Activated CD8-positive, alpha-beta memory T cell treated with anti-CD3 and anti-CD28 coated beads for 4 hours (primary cell): ENCODE measurements at places on chromosomes 16 and 17.

- no peak for DNase-seq
Observed at GRCh38 chr17:1174263-1174880, 5.4 kb downstream of the ABR start.

- DNase-seq: peak; percentile 86
Observed at GRCh38 chr17:5584383-5585286, at the start of gene NLRP1. Gene NLRP1 (minus strand): TSS chr17:5584509. CDS start chr17:5583957, 552 bp downstream.

GRCh38 chr16:24002619-24003018 lies 166.8 kb downstream of the PRKCB start:
- no peak for DNase-seq

DNA sequence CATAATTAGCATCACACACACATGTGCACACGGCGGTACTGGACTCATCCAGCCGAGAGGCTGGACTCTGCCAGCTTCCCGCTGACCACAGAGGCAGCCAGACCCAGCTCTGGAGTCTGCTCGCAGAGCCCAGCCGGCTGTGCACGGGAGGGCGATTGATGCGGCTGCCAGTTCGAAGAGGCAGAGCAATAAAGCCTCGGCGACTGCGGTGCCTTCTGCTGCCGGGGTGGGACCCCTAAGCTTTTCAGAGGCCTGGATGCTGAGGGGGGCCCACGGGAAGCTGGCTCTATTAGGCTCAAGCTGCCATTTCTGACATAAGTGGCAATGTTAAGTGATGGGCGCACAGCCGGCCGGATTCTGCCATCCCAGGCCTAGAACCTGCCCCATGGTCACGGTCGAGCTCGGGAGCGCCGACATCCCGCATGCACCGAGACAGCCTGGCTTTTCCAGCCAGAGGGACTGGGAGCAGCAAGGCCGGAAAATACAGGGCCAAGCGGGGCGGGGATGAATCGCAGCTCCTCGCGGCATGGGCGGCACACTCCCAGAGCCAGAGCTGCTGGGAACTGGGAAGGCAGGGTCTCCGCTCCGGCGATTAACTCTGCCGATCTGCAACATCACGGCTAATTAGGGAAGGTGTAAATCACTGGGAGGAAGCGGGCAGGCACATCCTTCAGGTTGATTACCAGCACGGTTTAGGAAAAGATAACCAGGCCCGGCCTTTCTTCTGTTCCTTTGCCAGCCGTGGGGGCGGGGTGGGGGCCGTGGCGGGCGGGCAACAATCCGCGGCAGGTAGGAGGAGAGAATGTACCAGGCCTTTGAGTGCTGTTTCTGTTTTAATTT lies 57.7 kb downstream of the TBC1D16 start:
- no peak for DNase-seq

DNA sequence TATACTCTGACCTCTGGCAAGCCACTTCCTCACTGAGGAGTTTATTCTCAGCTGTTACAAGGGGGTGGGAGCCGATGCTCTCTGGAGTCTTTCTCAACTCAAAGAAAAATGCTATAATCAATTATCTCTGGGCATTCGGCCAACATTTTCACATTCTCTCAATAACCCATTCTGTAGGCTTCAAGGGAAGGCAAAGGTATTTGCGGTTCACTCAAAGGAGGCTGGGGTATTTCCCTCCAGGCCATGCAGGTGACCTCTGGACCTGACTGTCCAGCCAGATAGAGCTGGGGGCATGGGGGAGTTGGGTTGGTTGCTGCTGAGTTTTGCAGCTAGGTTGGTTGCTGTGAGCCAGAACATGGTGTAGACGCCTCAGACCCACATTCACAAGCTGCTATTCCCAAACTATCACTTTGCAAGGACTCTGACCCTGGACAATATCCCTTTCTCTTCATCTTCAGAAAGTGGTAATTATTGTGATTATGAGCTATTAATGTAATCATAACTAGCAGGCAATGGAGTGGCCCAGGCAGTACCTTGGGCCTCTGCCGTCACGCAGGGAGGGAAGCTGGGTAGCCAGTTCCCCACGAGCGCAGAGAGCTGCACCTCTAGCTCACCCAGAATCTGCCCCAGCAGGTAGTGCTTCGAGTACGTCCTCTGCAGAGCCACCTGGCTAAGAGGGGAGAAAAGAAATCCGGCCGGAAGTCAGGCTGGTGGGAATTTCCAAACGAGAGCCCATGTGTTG lies 42.1 kb downstream of the AIPL1 start:
- DNase-seq: no peak

- no peak for DNase-seq
Observed at GRCh38 chr17:49842371-49842770, 5.5 kb downstream of the TAC4 start.

GRCh38 chr17:82544431-82545070 lies 25.0 kb downstream of the FOXK2 start:
- no peak for DNase-seq

GRCh38 chr16:79466111-79466510 lies 134.4 kb downstream of the MAF start:
- no peak for DNase-seq

GRCh38 chr17:58232707-58233156 lies 5.7 kb upstream of the LPO start:
- DNase-seq: no peak

GRCh38 chr16:22333457-22333994 lies 36.3 kb downstream of the POLR3E start:
- no peak for DNase-seq

DNA sequence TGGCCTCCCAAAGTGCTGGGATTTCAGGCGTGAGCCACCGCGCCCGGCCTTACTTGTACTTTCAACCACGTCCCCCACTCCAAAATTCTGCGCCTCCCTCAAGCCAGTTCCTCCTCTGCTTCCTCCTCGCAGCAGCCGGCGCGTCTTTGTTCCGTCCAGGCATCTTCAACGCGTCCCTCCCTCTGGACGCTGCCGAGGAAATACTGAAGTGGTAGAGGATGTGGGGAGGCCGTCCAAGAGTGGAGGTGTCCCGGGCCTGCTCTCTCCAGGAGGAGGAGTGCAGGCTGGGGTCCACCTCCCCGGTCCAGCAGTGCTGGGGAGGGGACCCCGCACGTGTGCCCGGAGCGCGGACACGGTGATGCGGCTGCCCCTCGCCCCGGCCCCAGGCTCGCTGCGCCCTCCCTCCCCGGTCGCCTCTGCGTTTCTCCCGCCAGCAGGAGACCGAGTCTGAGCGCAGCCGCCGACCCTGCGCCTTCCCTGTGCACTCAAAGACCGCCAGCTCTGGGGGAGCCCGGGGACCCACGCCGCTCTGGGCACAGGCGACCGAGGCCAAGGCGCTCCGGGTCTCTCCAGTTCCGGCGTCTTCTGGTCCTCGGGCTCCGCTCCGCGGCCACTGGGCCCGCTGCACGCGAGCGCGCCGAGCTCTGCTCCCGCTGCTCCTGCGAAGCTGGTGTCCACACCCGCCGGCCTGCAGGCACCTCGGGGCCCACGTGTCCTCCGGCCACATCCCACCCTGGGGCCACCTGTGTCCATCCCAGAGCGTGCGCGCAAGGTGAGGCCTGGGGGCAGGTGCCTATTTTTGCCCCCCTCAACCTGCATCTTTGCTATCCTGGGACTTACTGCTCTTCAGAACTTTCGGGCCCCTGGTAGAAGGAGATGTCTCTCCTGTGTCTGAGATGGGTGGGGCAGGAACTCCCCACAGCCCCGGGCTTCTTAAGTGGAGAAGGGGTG lies 31.7 kb downstream of the OSBPL7 start:
- no peak for DNase-seq

DNA sequence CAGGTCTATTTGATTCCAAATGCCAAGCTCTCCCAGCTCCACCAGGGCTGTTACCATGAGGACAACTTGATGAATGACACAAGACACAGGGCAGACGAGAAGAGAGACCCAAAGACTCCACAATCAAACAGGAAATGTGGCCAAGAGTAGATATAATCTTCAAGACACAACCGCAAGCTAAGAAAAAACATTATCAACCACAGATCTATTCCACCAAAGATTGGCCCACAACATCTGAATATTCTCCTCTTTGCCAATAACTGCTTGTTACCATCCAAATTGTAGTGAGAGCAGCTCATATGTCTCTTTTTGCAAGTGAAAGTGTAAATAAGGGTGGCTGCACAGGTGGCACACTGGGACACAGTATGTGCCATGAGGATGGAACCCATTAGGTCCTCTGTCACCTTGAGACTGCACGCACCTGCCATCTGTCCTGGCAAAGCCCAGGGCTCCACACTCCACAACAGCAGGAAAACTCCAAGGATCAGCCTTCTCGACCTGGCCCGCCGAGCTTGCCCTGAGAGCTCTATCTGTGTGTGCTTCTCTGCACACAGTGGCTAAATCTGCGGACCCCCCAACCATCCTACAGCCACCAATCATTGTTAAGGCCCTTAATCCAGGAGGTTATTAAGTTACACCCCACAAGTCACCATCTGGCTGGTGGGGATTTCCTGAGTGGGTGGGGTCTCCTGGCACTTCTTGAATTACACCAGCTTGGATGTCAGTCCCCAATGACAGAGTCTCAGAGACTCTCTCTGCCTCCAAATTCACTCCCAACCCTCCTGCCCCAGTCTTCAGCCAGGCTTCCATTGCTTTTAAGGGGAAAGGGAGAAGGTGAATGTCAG lies 50.5 kb downstream of the DYNLRB2 start:
- no peak for DNase-seq

GRCh38 chr17:17757956-17758845 lies 76.9 kb downstream of the RAI1 start:
- no peak for DNase-seq

DNA sequence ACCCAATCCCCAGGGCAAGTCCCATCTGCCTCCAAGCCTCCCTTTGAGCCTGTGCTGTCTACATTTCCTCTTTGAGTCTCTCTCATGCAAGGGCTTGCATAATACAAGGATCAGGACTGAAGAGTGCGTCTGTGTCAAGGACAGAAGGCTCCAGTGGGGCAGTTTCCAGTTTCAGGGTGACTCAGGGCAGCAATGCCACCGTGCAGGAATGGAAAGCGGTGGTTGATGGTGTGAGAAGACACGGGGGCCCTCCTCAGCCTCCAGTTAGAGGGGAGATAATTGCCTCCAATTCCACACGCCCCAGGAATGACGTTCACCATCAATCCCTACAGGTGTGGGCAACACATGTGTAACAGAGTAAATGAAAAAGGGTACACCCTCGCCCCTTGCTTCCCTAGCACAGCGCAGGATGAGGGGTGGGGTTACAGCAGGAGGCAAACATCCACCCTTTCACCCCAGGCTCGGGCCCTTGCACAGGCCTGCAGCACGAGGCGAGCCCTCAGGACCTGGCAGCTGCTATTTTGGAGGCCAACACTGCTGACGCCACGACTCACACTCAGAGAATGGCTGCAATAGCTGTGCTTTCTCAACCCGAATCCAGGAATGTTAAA lies 24.8 kb upstream of the SLC25A19 start:
- DNase-seq: no peak

GRCh38 chr16:30437511-30438046 lies 7.7 kb upstream of the DCTPP1 start:
- DNase-seq: no peak

DNA sequence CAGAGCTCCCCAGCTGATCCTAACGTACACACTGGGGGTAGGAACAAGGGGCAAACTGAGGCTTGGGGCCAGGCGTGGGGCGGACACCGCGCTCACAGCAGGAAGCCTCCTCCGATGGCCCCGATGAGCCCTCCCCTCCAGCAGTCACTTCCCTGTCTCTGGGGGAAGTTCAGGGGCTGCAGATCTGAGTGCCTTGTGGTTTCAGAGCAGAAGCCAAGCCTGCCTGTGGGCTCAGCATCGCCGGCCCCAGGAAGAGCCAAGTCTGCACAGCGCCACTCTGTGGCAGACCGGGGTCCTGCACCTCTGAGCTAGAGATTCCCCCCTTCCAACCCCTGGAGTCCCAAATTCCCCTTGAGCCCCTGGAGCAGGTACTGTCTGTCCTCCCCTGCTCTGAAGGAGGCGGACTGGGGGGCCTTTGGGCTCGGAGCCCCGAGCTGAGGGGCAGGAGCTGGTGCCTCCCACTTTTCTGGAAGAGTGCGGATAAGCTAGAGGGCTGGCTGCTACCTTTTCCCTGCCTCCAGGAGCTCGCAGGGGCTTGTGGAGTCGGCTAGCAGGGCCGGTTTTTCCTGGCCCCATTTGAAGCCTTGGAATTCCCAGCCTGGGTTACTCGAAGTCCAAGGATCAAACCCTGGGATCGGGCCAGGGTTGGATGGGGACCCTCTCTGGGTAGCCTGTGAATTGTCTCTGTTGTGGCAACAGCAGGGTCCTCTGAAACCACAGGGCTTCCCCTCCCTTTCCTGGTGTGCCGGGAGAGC lies 2.9 kb downstream of the GSE1 start:
- DNase-seq: peak; percentile 59

DNA sequence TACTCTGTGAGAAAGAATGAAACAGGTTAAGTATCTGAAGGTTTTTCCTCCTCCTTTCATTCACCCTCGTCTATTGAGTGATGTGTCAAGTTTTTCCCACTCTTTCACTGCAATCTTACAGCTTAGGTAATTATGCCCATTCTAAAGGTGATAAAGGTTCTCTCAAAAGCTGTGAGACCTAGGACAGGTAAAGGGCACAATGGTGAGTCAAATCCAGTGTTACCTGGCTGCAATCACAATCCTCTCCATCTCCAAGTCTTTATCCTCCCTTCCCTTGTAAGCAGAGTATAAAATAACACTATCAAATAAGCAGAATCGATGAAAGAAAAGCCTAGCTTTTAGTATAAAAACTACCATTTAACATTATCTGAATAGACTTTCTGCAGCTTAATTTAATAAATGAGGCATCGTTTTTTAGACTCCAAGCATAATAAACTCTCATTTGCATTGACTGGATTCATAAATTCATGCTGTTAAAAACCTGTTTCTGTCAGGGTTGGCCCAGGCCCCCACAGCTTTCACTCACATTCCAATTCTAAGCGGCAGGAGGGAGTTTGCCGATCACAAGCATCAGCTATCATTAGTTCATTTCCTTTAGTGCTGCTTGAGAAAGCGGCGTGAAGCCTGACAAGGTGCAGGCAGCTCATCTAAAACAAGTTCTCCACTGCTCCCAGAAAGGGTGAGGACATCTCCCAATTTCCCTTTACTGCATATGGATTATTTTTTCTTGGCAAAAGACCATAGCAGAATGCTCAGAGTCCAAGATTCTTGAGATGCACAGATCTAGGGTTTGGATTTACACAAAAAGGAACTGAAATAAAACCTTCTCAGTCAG lies 67.8 kb downstream of the CDH8 start:
- DNase-seq: no peak

DNA sequence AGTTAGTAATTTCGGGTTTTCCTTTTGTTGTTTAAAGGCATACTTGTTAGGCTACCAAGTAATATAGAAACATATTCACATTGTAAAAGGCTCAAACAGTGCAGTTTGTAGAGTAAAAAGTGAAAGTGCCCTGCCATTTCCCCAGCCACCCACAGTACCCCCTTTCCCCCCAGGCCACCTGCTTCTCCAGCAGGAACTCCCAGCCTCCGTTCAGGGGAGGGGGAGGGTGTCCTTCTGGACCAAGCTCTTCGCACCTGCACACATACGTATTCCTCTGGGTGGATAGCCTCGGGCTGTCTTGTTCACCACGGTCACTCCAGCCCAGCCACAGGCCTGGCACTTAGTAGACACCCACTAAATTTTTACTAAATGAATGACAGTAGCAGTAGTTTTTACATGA lies 144.5 kb downstream of the CLEC16A start:
- DNase-seq: no peak

DNA sequence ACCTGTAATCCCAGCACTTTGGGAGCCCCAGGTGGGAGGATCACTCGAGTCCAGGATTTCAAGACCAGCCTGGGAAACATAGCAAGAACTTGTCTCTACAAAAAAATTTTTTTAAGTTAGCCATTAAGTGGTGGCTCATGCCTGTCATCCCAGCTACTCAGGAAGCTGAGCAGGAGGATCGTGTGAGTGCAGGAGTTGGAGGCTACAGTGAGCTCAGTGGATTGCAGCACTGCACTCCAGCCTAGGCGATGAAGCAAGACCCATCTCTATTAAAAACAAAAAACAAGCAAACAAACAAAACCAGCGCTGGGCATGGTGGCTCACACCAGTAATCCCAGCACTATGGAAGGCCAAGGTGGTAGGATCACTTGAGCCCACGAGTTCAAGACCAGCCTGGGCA lies 38.0 kb downstream of the HEATR3 start:
- no peak for DNase-seq
